SW480 (cell line): ENCODE measurements at places on chromosomes 1 and 21.
A peak's percentile ranks its signal among the peaks of the same experiment; 100 is the strongest.

DNA sequence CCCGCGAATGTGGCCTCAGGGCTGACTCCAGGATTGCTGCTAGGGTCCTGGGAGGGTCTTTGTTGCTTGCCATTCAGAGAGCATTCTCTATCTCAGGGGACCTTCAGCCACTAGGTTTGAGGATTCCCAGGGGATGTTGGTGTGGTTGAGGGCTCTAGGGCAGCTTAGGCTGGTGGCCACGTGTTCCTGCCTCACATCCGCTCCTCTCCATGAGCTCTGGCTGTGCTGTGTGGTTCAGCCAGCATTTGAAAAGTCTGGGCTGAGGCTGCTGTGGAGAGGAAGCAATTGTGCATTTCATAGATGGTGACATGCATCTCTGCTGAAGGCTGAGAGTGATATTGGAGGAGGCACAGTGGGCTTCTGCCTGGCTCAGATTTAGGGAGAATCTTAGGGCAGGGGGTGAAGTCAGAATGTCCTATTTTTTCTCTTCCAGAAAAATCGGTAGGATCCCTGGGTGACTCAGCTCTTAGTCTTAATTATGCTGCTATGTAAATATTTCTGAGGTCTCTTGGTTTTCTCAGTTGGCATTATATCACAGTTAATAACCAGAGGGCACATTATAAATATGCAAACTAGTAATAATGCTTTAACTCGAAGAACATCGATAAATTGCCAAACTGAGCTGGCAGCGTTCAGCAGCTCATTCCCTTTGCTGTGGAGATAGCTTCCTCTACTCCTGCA, 182.3 kb downstream of the CAMTA1 start:
- DNase-seq, result no peak

DNA sequence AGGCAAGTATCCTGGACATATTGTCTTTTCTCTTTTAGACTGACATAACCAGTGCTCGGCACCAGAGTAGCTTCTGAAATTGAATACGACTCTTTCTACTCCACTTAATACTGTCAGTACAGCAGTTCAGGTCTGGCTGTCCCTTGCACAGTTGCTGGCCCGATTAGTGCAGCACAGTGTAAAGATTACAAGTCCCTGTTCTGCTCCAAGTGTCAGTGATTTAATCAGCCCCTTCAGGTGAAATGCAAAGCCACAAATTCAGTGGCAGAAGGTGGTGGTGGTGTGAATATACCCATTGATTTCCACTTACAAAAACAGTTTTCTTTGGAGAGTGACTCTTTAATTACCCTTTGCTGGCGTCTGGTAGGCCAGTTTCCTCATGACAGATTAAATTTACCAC, 545.4 kb downstream of the ADGRL2 start:
- no peak for DNase-seq

GRCh38 chr1:186213225-186213607, 161.8 kb downstream of the TPR start:
- DNase-seq, result no peak

DNA sequence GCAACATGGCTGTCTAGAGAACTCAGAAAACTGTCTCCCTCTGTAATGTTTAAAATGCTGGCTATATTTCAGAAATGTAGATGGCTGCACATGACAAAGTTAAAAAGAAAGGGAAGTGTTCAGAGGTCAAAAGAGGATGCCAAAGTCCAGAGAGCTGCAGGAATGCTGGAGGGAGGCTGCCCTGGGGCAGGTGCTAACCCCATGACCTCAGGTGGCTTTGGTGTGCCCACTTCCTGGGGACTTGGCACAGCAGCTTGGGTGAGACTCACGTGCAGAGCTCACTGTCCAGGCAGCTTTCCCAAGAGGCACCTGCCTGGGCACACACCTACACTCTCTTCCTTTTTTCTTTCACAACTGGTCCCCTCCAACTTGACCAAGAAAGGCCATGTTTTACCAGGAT, 256.4 kb downstream of the KCNJ6 start:
- peak; percentile 27 for DNase-seq

GRCh38 chr1:156129687-156130577, 15.4 kb downstream of the LMNA start:
- DNase-seq, result peak; percentile 96

- peak; percentile 83 for DNase-seq
Observed at GRCh38 chr1:32724678-32725614, 22.4 kb upstream of the SYNC start.

DNA sequence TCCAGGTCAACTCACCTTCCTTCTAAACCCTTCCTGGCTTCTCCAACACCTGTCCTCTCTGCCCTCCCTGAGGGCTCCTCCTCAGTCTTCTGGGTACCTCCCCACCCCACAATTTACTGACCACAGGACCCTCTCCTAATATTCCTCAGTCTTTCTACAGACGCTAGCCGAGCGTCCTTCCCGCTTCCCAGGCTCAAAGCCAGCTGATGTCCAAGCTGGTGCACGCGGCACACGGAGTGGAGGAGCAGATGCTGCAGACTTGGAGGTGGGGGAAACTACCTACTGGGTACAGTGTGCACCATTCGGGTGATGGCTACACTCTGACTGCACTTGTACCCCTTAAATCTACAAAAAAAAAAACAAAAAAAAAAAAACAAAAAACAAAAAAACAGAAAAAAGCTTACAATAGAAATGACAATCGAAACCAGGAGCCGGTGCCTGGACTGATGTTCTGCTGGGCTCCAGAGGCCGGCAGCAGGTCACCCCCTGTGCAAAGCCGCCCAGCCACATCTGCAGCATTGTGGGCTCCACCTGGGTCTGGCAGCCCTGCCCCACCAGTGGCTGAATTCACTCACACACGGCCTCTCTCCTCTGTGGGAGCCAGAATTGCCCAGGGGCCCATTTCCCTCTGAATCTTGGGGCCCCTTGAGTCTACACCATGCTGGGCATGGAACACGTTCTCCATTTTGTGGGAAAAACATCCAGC, 7.0 kb downstream of the TRIM11 start:
- no peak for DNase-seq

GRCh38 chr1:110945626-110946025, 18.1 kb downstream of the LRIF1 start:
- DNase-seq, result no peak

- no peak for DNase-seq
Observed at GRCh38 chr1:201320168-201320788, 37.0 kb downstream of the PKP1 start.

GRCh38 chr1:88134983-88135921, 548.8 kb upstream of the PKN2 start:
- DNase-seq, result no peak

DNA sequence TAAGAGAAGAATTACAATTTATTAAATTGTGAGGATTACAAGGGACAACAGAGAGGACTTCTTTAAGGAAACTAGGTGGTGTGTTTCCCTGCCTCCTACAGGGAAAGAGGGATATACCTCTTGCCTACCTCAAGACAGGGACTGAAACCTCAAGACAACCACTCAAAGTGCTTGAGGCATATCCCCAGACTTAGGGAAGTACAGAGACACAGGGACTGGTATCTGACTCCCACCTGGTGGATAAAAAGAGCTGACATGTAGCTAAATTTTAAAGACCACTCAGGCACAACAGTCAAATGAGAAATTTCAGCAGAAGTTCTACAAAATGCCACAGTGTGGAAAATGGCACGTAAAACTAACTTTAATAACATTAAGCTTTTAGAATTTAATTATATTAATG, 21.3 kb downstream of the DENND2C start:
- no peak for DNase-seq

- no peak for DNase-seq
Observed at GRCh38 chr1:23546897-23547584, 12.3 kb downstream of the ID3 start.

DNA sequence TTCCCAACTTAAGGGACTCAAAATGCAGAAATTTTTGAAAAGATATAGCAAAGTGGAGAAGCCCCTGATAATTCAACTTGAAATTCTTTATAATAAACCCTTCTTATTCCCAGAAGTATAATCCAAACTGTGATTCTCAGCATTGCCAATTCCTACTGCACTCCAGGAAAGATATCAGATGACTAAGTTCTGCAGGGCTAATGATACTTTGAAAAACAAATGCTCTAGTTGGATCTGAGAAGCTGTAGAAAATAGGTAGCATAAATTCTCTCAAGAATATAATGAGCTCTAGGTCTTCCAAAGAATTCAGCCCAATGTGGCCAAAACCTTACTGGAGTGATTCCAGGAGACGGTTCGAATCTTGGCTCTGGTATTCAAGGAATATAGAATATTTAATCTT, 294.0 kb upstream of the PTBP2 start:
- DNase-seq, result no peak

DNA sequence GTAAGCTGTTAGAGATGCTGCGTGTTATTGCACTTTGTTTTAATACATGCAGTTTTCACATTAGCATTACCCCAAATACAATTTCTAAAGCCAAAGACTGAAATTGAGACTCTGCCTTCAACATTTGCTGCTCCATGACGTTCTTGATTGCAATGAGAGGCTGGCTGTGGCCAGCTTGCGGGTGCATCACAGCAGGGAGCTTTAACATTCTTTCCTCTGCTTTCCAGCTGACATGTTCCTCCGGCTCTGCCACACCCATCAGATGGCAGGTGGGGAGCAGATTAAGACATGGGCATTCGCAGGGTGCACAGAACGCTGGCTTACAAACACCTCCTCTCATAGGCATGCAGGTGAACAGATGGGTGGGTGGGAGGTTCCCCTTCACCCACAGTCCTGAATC, 314.1 kb downstream of the DISC1 start:
- no peak for DNase-seq

DNA sequence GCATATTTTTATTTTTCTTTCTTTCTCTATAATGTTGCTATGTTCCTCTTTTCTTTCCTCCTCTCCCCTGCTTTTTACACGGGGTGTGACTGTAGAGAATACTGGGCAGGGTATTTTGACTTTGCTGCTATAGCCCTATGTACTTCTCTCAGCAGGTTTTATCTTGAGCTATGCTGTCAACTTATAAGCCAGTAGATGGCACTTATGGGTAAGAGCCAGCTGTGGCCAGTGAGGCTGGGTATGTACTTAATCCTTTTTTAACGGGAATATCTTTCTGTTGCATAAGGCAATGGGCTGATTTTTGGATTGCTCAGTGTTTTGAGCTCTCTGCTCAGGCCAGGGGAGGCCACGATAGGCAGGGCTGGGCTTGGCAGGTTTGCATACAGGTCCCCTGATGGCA, 99.0 kb downstream of the KCNK2 start:
- no peak for DNase-seq
